ENCODE measurements at places on chromosomes 2 and 18.

GRCh38 chr18:21769206-21769605 lies 28.6 kb downstream of the MIB1 start:
- DNase-seq: no peak

GRCh38 chr2:83900862-83901261 lies 558.2 kb downstream of the SUCLG1 start:
- DNase-seq: no peak

DNA sequence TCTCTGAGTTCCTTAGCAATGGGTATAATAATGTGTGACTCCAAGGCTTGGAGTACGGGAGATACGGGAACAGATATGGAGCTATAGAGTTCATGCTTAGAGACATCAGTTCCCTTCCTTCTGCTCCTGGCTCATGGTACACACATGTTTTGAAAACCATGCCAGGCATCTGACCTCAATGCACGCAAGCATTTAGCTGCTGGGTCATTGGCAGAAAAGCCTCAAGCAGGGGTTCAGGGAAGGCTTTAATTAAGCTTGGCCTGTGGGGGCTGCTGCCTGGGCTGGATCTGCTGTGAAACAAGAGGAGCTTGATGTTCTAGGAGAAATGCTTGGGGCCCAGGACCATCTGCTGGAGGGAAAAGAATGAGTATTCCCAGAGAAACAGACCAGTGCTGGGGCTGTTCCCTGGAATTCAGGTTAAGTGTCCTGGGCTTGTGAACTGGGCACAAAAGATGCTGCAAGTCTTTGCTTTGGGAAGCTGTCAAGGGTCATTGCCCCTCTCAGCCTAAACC lies 3.2 kb downstream of the ALLC start:
- no peak for DNase-seq

GRCh38 chr2:173240083-173240482 lies 114.6 kb upstream of the CDCA7 start:
- no peak for DNase-seq

DNA sequence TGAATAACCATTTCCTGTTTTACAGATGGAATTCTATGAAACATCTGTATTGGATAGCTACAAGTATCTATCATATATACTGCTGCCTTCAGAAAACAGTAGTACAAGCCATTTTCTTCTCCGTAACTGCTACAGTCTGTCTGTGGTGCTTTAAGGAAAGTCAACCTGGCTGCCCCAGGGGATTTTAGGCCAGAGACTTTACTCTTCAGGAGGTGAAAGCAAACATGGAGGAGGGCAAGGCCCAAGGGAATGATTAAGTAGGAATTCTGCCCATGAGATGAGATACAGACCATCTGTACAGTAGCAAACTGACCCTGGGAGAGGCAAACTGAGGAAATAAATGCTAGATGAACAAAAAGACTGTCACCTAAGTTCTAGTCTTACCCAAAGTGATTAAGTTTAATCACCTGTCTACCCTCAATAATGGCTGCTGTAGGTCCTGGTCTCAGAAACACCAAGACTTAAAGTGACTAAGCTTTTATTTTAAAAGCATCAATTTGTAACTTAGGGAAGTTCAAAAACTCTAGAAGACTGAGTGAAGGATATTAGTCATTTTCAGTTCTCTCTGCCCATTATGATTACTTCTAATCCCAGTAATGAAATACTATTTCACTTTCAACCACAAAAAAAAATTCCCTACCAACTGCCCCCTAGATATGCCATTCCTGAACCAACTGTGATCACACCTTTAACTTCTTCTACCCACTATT lies 14.8 kb downstream of the MBD2 start:
- no peak for DNase-seq
